H1 (cell line): ENCODE measurements at places on chromosomes 4 and X.

DNA sequence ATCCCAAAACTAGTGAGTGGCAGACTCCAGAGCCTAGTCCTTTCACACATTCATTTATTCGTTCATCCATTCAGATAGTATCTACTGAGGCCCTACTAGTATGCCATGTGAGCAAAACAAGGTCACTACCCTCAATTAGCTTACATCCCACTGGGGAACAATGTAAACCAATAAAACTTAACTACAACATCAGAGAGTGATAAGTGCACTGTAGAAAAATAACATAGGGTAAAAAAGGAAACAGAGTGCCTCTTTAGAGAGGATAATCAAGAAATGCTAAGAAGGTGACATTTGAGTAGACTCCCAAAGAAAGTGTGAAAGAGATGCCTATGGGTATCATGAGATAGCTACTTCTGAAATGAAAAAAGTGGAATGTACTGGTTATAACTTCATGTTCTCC is 18.5 kb downstream of the PAPSS1 start:
- H3K27me3 ChIP-seq: no peaks in the 10 kb centered on the region
- no peaks in the 10 kb centered on the region; the same call in 1 of the 2 replicates for H3K36me3 ChIP-seq
- no peak overlapping the region for H3K4me3 ChIP-seq
- DNase-seq: no peak
- H3K4me1 ChIP-seq: no peaks in the 10 kb centered on the region

DNA sequence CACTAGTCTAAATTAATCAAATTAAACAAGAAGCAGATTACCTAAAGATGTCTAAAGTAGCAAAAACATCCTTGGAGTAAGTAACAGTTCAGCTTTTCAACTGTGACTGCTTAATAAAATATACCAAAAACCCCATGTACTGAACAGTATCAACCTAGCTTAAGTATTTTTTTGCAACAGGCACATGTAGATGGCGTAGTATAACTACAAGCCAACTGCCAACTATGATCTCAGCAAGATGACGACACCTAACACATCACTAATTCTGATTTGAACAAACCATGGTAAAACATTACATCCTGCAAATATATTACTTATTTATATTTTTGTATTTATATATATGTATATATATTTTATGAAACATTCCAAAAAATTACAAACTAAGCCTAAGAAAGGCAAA is 24.5 kb downstream of the DHX15 start:
- H3K4me3 ChIP-seq: no peak overlapping the region
- DNase-seq: no peak
- no peaks in the 10 kb centered on the region for H3K36me3 ChIP-seq

- H3K4me1 ChIP-seq: no peaks in the 10 kb centered on the region
- no peak overlapping the region for H3K27ac ChIP-seq
- no peaks in the 10 kb centered on the region for H3K36me3 ChIP-seq
- no peaks in the 10 kb centered on the region for H3K27me3 ChIP-seq
Measured at GRCh38 chr4:146105464-146105863, 70.1 kb upstream of the LSM6 start.

- no peaks in the 10 kb centered on the region for H3K36me3 ChIP-seq
- H3K4me3 ChIP-seq: no peak overlapping the region
- H3K27me3 ChIP-seq: no peaks in the 10 kb centered on the region
- H3K4me1 ChIP-seq: no peaks in the 10 kb centered on the region
Measured at GRCh38 chr4:36317721-36318120, 36.3 kb downstream of the DTHD1 start.

- no peaks in the 10 kb centered on the region for H3K27me3 ChIP-seq
- H3K27ac ChIP-seq: no peak overlapping the region
- H3K4me1 ChIP-seq: no peaks in the 10 kb centered on the region
- no peak for DNase-seq
Measured at GRCh38 chrX:120281761-120282160, 29.5 kb downstream of the TMEM255A start.

- H3K36me3 ChIP-seq: no peaks in the 10 kb centered on the region
- H3K4me3 ChIP-seq: no peak overlapping the region
- no peak for DNase-seq
- no peak overlapping the region for H3K27ac ChIP-seq
- H3K4me1 ChIP-seq: no peaks in the 10 kb centered on the region
Measured at GRCh38 chr4:163077680-163078079, 89.0 kb downstream of the NAF1 start.

DNA sequence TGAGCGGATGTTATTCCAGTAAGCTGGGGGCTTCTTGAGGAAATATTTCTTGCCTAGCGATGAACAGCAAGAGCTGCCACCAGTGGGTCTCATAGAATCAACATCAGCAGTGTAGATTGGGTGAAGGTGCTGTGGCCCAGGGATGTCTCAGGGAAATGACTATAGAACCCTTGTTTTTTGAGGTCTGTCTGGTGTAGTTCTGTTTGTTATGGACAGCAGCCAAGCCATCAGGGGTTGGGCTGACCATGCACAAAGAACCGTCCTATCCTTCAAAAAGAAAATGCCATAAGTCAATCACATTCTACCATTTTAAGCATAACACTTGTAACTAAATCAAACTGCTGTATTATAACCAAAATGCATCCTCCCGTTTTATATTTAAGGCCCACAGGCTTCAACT is 17.3 kb upstream of the C1GALT1C1 start:
- H3K27me3 ChIP-seq: no peaks in the 10 kb centered on the region
- DNase-seq: no peak
- H3K4me1 ChIP-seq: no peaks in the 10 kb centered on the region

GRCh38 chrX:131187206-131187605 is 101.9 kb downstream of the IGSF1 start:
- H3K36me3 ChIP-seq: no peaks in the 10 kb centered on the region
- no peak for DNase-seq
- no peak overlapping the region for H3K4me3 ChIP-seq
- H3K27me3 ChIP-seq: no peaks in the 10 kb centered on the region
